ENCODE measurements at places on chromosomes 1 and 21. TPM values are rescaled to one million over a fixed set of nuclear protein-coding genes. Genes with fewer than 3 reads are reported as not detected.

DNA sequence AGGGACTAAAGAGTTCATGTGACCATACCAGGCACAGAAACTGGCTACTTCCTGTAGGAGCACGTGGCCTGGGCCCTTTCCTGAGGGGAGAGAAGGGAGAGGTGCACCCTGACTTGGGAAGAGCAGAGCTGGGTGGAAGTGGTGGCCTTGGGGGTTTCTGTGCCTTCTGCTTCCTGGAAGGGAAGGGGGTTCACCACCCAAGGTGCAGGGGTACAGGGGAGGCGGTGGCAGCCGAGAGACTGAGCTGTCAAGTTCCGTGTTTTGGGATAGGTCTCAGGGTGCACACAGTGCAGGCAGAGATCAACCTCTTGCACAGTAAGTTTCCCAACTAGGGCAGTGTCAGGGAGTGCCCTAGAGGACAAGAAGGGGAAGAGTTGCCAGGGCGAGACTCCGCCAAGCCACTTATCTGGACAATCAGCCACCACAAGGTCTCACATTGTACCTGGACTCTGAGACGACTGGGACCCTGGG lies 10.1 kb downstream of the HECTD3 start:
- no peak overlapping the region for H3K4me3 ChIP-seq
- no peaks in the 10 kb centered on the region for H3K36me3 ChIP-seq
- no peaks in the 10 kb centered on the region for H3K27me3 ChIP-seq

The FHL3 gene
- total RNA-seq: 63.3 TPM

- no peak for DNase-seq
- H3K27me3 ChIP-seq: no peaks in the 10 kb centered on the region
- no peak overlapping the region for H3K27ac ChIP-seq
- H3K36me3 ChIP-seq: no peaks in the 10 kb centered on the region
Observed at GRCh38 chr1:205506409-205507200, 2.1 kb downstream of the CDK18 start.

- H3K27me3 ChIP-seq: no peaks in the 10 kb centered on the region
- H3K27ac ChIP-seq: no peak overlapping the region
- H3K4me1 ChIP-seq: peaks cover 4% of the 10 kb centered on the region
- no peaks in the 10 kb centered on the region for H3K36me3 ChIP-seq
- no peak overlapping the region for H3K4me3 ChIP-seq
- DNase-seq: no peak
Observed at GRCh38 chr1:150256198-150256553, 1.4 kb upstream of the CA14 start.

GRCh38 chr1:40546957-40547356 lies 15.5 kb downstream of the ZNF684 start:
- H3K36me3 ChIP-seq: no peaks in the 10 kb centered on the region
- no peak overlapping the region for H3K27ac ChIP-seq
- no peaks in the 10 kb centered on the region for H3K4me1 ChIP-seq
- no peaks in the 10 kb centered on the region for H3K27me3 ChIP-seq

GRCh38 chr1:1460540-1461130 lies 10.9 kb upstream of the ATAD3B start:
- no peaks in the 10 kb centered on the region for H3K27me3 ChIP-seq
- no peak overlapping the region for H3K4me3 ChIP-seq
- H3K36me3 ChIP-seq: no peaks in the 10 kb centered on the region
- peaks cover 4% of the 10 kb centered on the region for H3K4me1 ChIP-seq
- H3K27ac ChIP-seq: no peak overlapping the region
- DNase-seq: no peak

- no peak overlapping the region for H3K27ac ChIP-seq
- no peaks in the 10 kb centered on the region for H3K36me3 ChIP-seq
- DNase-seq: no peak
- no peaks in the 10 kb centered on the region for H3K4me1 ChIP-seq
- no peak overlapping the region for H3K4me3 ChIP-seq
- H3K27me3 ChIP-seq: no peaks in the 10 kb centered on the region
Observed at GRCh38 chr1:86508583-86508969, 38.3 kb upstream of the CLCA4 start.

DNA sequence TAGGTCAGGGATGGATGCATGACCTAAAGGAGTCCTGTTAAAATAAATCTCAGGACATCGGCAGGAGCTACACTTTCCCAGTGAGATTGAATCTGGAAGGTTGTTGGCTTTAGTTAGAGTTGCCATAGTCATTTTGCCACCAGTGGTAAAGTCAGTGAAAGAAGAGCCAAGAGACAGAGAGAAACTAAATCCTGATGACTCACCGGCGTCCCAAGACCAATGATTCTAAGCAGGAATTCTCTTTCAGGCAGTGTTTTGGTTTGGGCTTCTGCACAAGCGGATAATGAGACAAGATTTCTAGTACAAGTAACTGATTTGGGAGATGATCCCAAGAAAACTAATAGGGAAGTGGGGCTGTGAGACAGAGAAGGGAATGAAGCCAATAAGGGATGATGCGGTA lies 88.8 kb upstream of the ETS2 start:
- no peaks in the 10 kb centered on the region for H3K27me3 ChIP-seq
- no peaks in the 10 kb centered on the region for H3K4me1 ChIP-seq
- no peak overlapping the region for H3K4me3 ChIP-seq
- no peak overlapping the region for H3K27ac ChIP-seq

GRCh38 chr1:48069662-48070395 lies 72.6 kb upstream of the TRABD2B start:
- H3K36me3 ChIP-seq: no peaks in the 10 kb centered on the region
- no peak for DNase-seq
- no peak overlapping the region for H3K4me3 ChIP-seq
- no peaks in the 10 kb centered on the region for H3K27me3 ChIP-seq

The OR6K3 gene
- not detected for total RNA-seq

DNA sequence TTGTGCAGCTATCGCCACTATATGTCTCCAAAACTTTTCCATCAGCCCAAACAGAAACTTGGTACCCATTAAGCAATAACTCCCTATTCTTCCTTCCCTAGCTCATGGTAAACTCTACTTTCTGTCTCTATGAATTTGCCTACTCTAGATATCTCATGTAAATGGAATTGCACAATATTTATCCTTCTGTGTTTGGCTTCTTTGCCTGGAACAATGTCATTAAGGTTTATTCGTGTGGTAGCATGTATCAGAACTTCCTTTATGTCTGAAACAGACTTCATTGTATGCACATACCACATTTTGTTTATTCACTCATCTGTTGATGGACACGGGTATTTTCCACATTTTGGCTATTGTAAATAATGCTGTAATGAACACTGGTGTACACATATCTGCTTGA lies 40.7 kb upstream of the CD34 start:
- H3K27ac ChIP-seq: no peak overlapping the region
- H3K27me3 ChIP-seq: no peaks in the 10 kb centered on the region
- no peak for DNase-seq
- no peaks in the 10 kb centered on the region for H3K4me1 ChIP-seq

DNA sequence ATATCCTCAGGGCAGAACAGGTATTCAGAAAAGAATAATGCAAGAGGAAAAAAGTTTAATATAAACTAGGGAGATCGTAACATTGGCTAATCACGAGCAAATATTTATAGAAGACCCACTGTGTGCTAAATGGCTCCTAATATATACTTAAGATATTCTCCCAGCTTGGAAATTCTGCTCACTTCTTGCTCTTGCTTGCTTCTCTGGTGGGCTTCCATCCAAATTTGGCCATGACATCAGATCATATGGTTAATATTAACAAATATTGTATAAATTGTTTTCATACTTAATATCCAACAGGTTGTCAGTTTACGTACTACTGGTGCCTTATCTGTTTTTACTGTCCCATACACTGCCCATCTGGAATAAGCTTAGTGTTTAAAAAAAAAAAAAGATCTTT lies 1.1 kb downstream of the COX20 start:
- DNase-seq: no peak
- no peaks in the 10 kb centered on the region for H3K27me3 ChIP-seq
- H3K36me3 ChIP-seq: no peaks in the 10 kb centered on the region
- peak overlapping the region; percentile 91 for H3K4me3 ChIP-seq
- H3K4me1 ChIP-seq: peaks cover 4% of the 10 kb centered on the region

The CCDC185 gene
- total RNA-seq: not detected

GRCh38 chr1:12167493-12168429 lies 970 bp downstream of the TNFRSF1B start:
- peak overlapping the region; percentile 58 for H3K4me3 ChIP-seq
- H3K4me1 ChIP-seq: peaks cover 12% of the 10 kb centered on the region
- H3K27me3 ChIP-seq: no peaks in the 10 kb centered on the region
- H3K36me3 ChIP-seq: no peaks in the 10 kb centered on the region

DNA sequence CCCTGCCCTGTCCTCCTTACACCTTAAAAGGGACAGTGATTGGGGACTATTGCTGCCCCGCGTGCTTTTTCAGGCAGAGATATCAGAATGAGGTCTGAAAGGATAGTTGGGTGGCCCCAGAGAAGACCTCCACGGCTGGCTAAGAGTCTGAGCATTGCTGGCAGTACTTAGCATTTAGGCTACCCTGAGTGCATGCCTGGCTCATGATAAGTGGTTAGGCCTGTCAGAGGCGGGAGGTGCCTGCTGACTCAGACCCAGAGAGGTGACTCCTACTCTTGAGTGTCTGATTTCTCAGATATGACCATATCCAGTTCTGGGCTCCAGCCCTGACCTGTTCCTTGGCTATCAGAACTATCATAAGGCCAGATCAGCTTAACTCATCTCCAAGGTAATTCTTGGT lies 213.7 kb downstream of the PBX1 start:
- peak overlapping the region; percentile 16 for H3K27ac ChIP-seq
- H3K4me1 ChIP-seq: peaks cover 46% of the 10 kb centered on the region

DNA sequence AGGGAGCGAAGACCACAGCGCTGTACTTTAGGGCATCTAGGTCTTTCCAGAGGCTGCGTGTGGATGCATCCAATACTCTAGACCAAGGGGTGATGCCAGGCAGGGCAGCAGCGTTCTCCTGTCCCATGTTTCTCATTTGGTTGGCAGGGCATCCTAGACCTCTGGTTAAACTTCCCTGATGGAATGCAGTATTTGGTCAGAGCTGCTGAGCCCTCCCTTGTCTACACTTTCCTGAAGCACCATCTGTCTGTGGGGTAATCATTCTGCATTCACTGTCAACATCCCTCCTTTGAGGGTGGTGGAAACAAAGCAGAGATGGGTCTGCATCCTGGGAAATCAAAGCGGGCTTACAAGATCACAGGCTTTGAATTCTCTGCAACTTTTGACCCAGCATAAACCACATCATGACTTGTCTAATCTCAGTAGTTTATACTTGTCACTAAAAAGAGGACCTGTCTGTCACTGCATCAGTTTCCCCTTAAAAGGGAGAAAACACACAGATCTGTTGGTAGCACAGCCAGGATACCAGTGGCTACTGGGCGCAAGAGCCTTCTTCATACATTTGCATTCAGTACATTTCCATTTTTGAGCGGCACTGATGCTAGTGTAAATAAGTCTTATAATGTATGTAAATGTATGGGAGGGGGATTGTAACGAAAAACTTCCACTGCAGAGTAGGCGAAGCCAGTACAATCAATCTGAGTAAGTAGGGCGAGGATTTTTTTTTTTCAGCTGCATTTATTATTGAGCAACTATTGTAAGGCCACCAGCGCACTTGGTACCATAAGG lies 106.3 kb downstream of the GALNT2 start:
- H3K27ac ChIP-seq: no peak overlapping the region
- H3K36me3 ChIP-seq: no peaks in the 10 kb centered on the region
- no peak overlapping the region for H3K4me3 ChIP-seq

- H3K27me3 ChIP-seq: no peaks in the 10 kb centered on the region
- no peak for DNase-seq
- no peak overlapping the region for H3K4me3 ChIP-seq
- peaks cover 13% of the 10 kb centered on the region for H3K4me1 ChIP-seq
Observed at GRCh38 chr1:204896787-204897469, 26.3 kb downstream of the NFASC start.

The TAL1 gene
- 1.9 TPM for total RNA-seq

DNA sequence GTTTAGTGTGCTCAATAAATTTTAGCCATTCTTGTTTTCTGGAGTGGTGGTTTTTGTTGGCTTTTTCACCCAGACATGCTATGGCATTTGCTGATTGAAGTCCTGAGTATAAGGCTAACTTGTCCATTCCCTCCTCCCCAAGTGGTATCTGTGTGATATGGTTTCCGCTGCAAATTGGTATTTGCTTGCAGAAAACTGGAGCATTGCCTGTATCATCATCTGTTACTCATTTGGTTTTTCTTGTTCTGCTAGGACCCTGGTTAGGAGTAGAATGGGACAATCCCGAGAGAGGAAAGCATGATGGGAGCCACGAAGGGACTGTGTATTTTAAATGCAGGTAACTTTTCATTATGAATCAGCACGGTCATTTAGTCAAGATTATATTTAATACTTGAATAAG lies 34.0 kb downstream of the TBCE start:
- no peak overlapping the region for H3K4me3 ChIP-seq
- no peaks in the 10 kb centered on the region for H3K4me1 ChIP-seq
- DNase-seq: no peak

The RGS7 gene
- 0.84 TPM for total RNA-seq

The VWA5B1 gene
- total RNA-seq: 0.15 TPM

GRCh38 chr1:114251573-114251939 lies 97.9 kb upstream of the SYT6 start:
- H3K27ac ChIP-seq: no peak overlapping the region
- H3K4me3 ChIP-seq: no peak overlapping the region
- no peaks in the 10 kb centered on the region for H3K4me1 ChIP-seq
- no peaks in the 10 kb centered on the region for H3K27me3 ChIP-seq
- H3K36me3 ChIP-seq: no peaks in the 10 kb centered on the region

- no peaks in the 10 kb centered on the region for H3K4me1 ChIP-seq
- H3K4me3 ChIP-seq: no peak overlapping the region
- DNase-seq: no peak
- H3K27me3 ChIP-seq: no peaks in the 10 kb centered on the region
- H3K27ac ChIP-seq: no peak overlapping the region
Observed at GRCh38 chr21:31898933-31899630, 26.3 kb downstream of the HUNK start.

GRCh38 chr1:81812712-81813111 lies 12.0 kb downstream of the ADGRL2 start:
- no peaks in the 10 kb centered on the region for H3K27me3 ChIP-seq
- no peaks in the 10 kb centered on the region for H3K36me3 ChIP-seq

DNA sequence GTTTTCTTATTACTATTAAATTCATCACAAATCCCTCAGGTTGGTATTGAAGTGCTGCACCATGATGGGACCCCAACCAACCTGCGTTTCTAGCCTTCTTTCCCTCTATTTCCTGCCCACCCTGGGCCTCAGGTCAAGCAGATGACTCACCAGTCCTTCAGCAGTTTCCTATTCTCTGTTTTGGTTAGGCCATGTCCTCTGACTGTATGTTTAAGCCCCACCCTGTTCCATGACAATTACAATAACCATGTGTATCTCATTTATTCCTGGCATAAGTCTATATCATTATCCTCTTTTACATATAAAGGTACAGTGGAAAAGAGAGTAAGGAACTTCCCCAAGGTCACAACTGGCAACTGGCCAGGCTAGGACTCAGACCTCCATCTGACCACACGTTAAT lies 5.3 kb upstream of the FAM78B start:
- no peaks in the 10 kb centered on the region for H3K4me1 ChIP-seq
- no peaks in the 10 kb centered on the region for H3K36me3 ChIP-seq
- no peak overlapping the region for H3K27ac ChIP-seq
- no peak for DNase-seq
- H3K4me3 ChIP-seq: no peak overlapping the region

The LMX1A gene
- not detected for total RNA-seq

The CENPF gene
- 2.0 TPM for total RNA-seq

- no peak for DNase-seq
- no peaks in the 10 kb centered on the region for H3K27me3 ChIP-seq
- H3K36me3 ChIP-seq: no peaks in the 10 kb centered on the region
- H3K27ac ChIP-seq: no peak overlapping the region
- no peak overlapping the region for H3K4me3 ChIP-seq
- peaks cover 1% of the 10 kb centered on the region for H3K4me1 ChIP-seq
Observed at GRCh38 chr1:30213936-30214335, 509.4 kb downstream of the MATN1 start.

The SMIM1 gene
- 7.1 TPM for total RNA-seq

All from ovary (tissue), 10 donors.